ENCODE measurements at places on chromosomes 12 and 14.
A peak's percentile ranks its signal among the peaks of the same experiment; 100 is the strongest.

DNA sequence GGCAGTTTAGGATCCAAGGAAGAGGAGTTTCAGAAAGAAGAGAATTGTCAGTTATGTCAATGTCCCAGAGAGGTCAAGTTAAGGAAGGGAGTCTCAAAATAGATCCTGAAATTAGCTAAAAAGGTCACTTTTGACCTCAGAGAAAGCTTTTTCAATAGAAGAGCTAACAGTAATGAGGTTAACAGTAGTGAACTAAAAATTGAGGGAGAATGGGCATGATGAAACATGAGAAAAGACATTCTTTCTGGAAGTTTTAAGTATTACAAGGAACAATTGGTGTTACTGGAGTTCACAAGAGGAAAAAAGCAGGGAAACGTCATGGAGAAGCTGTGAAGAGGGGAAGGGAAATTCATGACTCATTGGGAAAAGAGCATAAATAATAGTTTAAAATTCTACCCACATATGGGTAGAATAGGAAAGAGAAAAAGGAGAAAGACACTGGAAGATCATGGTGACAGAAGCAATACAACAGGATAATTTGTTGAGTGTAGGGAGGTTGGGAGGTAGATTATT, 381.2 kb upstream of the FAR2 start:
- no peak for DNase-seq

DNA sequence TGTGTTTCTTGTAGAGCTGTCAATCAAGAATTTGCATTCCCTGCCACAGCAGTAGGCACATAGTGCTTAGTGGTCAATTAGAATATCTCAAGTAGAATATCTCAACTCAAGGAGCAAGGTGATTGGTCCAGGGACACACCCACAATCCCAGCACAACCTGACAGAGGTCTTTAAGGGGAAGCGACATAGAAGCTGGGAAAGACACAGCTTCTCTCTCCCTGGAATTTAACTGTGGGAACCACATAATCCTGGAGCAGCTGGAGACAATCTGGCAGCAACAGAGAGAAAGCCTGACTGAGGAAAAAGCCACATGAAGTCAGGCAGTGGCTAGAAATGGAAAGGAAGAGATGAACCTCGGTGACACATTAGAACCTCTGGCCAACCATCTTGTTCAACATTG, 85.7 kb upstream of the LMO3 start:
- DNase-seq = no peak

DNA sequence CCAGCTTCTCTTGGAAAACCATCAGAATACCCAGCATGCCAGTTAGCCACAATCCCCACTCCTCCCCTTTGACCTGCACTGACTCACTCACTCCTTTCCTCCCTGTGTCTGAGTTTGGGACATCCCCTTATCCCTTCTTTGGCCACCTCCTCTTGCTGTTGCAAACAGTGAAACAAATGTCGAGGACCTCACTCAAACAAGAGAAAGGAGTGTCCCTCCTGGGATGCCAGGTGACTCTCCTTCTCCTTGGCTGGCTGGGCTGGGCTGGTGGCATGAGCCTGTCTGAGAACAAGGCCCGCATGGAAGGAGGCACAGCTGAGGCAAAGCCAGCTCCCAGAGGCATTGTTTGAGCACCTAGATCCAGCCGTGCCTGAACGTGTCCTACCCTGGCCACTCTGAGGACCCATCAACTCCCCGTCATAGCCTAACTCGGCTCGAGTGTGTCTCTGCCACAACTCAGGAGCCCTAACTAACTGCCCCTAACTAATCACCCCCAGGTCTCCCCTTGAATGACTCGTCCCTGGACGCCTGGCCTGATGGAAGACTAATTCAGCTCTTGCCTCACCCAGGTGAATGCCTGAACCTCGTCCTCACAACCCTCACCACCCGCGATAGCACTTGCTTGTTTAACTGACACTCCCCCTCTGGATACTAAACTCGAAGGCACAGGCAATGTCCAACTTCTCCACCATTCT, 43.0 kb downstream of the NCOR2 start:
- DNase-seq = no peak

DNA sequence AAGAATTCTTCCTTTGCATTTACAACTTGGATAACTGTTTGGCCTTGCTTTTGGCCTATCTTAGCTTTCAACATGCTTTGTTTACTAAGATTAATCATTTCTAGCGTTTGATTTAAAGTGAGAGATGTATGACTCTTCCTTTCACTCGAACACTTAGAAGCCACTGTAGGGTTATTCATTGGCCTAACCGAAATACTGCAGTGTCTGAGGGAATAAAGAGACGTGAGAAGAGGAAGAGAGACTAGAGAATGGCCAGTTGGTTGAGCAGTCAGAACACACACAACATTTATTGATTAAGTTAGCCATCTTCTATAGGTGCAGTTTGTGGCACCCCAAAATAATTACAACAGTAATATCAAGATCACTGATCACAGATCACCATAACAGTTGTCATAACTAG, 62.3 kb upstream of the CCDC175 start:
- DNase-seq = no peak

- no peak for DNase-seq
Observed at GRCh38 chr12:31794745-31795144, 65.9 kb upstream of the AMN1 start.

DNA sequence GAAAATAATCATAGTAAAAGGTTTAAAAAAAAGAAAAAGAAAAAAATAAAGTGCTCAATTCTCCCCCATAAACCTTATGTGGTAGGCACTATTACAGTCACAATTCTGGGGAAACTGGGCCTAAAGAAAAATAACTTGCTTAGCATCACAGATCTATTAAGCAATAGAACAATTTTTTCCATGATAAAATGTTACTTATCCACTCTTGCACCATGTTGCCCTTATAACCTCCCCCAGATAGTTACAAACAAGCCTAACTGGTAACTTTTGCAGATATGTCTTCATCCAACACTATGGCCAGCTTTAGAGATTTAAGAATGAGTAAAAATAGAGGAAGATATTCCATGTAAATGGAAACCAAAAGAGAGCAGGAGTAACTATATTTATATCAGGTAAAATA, 164.8 kb downstream of the DUSP6 start:
- no peak for DNase-seq

GRCh38 chr14:73242357-73242901, 5.1 kb downstream of the PAPLN start:
- no peak for DNase-seq

DNA sequence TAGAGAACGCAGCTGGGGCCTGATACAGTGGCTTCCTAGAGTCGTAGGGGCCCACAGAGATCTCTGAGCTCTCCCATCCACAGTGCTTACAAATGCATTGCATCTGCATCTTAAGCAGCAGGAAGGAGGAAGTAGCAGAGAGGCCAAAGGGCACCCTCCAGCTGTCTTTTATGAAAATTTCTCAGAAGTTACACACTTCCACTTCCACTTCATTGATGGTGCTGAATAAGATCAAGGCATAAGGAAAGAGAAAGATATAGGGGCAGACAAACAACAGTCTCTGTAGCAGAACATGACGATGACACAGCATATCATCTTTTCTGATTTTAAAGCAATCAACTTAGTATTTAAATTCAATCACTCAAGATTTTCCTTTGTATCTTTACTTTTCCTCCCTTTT, 51.6 kb upstream of the ABCC9 start:
- no peak for DNase-seq

- DNase-seq = no peak
Observed at GRCh38 chr14:33691907-33692306, 259.0 kb downstream of the EGLN3 start.

DNA sequence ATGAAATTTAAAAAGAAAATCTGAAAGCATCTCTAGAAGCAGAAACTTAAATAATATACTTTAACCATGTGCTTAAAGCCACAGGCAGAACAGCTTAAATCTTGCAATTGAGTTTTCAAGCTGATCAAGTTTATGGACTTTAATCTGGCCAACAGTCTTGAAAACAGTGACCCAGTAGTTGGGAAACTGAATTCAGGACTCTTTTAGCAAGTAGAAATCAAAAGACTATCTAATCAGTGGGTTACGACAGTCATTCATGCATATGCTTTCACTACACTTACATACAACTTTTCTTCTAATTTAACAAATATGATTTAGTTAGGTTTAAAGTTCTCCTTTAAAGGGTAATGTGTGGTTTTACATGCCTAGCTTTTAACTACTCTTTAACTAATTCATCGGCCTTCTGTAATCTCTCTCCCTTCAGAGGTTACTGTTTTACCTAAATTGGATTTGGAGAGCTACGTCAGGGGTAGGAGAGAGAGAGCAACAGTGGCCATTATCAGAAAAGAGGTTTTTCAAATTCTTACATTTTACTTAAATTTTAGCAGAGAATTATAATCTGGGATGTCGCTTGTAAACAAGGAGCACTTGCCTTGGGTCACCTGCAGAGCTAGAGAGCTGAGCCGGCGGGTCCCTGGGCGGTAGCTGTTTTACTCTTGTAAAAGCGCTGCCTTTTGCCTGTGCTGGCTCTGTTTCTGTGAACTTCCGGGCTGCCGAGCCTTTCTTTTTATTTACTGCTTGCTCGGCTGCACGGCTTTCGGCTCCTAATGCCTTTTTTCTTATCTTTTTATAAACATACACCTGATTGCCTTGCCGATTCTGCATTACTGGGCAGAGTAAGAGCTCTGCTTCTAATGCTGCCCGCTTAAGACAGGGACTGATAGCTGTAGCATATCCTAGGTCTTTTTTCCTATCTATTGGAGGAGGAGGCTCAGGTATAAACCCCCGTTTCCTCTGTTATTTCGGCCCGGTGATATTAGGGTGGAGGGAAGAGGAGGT, 17.4 kb upstream of the LYZ start:
- DNase-seq = peak; percentile 21

- DNase-seq = no peak
Observed at GRCh38 chr12:99195474-99195873, 452.1 kb upstream of the GARIN6 start.

DNA sequence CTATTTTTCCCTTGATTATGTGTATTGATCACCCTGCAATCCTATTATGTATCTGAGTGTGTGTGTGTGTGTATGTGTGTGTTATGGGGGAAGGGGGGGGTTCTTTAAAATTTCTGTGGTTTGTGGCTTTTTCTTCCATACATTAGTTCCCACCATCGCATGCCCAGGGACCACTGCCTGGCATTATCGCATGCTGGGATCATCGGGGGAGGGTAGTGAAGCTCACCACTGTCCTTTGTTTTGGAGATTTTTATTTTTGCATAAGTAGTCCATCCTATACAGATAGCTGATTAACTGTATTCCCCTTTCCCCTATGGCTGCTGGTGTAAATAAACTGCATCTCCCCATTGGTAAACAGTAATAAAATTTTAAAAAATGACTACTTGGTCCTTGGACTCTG, 3.4 kb downstream of the ATXN7L3B start:
- no peak for DNase-seq

GRCh38 chr14:94746131-94746530, 23.8 kb downstream of the GSC start:
- no peak for DNase-seq

DNA sequence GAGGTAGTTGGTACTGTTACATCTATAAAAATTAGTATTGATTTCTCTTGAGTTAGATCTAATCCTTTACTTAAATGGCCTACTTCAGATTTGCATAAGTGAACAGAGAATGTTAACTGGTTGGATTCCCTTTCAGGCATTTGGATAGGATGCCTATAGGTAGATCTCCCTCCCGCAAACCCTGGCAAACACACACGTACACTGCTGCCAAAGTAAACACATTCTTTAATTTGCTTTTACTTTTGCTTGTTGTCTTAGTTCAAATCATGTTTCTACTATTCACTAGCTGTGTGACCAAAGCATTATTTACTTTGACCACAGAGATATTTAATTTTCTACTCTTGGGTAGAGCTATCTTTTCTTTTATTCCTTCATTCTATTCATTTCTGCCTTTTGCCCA, 936.1 kb upstream of the FBXO33 start:
- no peak for DNase-seq

DNA sequence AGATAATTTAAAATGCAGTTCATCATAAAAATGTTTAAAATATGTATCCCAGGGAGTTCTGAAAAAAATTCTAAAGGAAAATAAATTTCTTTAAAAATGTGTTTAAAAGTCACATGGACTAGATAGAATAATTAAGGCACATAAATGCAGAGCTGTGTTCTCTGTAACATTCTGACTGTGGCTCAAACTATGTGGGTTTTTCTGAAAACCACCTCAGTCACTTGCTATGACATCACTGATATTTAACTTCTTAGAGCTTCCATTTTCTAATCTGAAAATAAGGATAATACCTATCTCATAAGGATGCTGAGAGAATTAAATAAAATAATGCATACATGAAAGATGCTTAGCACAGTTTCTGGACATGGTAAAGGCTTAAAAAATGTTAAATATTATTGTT, 107.3 kb downstream of the SLC41A2 start:
- DNase-seq = no peak

- no peak for DNase-seq
Observed at GRCh38 chr12:11577658-11578260, 71.7 kb upstream of the ETV6 start.

- DNase-seq = no peak
Observed at GRCh38 chr12:75981247-75982168, 50.1 kb downstream of the PHLDA1 start.

DNA sequence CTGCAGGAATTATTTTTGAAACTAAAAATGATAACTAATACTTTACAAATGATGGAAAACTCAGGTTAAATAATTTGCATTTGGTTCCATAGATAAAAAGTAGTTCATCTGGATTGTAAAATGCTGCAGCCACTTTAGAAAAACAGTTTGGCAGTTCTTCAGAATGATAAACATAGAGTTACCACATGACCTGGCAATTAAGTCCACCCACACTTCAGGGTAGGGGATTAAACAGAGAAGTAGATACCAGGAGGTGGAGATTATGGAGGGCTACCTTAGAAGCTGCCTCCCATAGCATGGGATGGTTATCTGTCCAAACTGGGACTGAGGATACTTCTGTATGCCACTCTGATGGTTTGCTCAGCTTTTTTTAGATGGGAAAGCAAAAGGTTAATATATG, 22.2 kb downstream of the ARF6 start:
- no peak for DNase-seq

GRCh38 chr12:232731-233614, 19.0 kb upstream of the SLC6A12 start:
- no peak for DNase-seq

GRCh38 chr12:57491393-57492280, 3.8 kb downstream of the MARS1 start:
- no peak for DNase-seq

- DNase-seq = no peak
Observed at GRCh38 chr12:62933220-62933601, 1.7 kb downstream of the PPM1H start.

DNA sequence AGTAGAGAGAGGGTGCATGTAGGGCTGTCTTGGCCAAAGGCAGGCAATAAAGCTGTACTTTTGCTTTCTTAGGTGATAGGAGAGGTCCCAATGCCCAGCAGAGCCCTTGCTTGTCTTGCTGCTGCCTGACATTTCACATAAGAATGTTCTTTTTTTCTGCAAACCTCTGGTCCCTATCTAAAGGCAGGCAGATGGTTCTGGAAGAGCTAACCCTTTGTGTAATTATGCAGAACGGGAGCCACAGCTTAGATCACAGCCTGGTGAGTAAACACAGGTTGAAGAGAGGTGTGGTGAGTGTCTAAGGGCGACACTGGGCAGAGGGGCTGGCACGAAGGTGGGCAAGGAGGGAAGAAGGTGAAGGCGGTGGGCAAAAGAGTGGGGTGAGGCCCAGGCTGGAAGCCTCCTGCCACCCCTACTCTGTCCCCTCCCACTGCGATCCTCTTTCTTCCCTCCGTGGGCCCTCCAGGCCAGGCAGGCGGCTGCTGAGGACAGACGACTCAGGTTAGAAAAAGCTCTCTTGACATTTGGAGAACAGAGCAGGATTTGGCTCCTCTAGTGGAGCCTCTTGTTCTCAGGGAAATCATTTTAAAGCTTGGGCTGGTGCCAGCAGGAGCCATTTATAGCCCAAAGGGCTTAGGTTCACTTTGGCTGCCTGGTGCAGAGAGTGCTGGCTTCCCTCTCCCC, 42.8 kb downstream of the PRMT8 start:
- no peak for DNase-seq

All from stimulated activated CD8-positive, alpha-beta memory T cell treated with anti-CD3 and anti-CD28 coated beads, Interleukin-7, amount 100 ng/mL, for 4 hours (primary cell).